ENCODE measurements at places on chromosomes 16 and 17. TPM values are rescaled to one million over a fixed set of nuclear protein-coding genes. Genes with fewer than 3 reads are reported as not detected.

DNA sequence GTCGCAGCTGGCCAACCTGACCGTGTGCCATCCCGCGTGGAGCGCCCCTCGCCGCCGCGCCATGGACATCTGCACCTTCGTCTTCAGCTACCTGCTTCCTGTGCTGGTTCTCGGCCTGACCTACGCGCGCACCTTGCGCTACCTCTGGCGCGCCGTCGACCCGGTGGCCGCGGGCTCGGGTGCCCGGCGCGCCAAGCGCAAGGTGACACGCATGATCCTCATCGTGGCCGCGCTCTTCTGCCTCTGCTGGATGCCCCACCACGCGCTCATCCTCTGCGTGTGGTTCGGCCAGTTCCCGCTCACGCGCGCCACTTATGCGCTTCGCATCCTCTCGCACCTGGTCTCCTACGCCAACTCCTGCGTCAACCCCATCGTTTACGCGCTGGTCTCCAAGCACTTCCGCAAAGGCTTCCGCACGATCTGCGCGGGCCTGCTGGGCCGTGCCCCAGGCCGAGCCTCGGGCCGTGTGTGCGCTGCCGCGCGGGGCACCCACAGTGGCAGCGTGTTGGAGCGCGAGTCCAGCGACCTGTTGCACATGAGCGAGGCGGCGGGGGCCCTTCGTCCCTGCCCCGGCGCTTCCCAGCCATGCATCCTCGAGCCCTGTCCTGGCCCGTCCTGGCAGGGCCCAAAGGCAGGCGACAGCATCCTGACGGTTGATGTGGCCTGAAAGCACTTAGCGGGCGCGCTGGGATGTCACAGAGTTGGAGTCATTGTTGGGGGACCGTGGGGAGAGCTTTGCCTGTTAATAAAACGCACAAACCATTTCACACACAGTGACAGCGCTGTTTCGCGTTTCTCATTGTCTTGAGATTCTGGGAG lies 2.0 kb upstream of the ZACN start:
- no peak for DNase-seq

DNA sequence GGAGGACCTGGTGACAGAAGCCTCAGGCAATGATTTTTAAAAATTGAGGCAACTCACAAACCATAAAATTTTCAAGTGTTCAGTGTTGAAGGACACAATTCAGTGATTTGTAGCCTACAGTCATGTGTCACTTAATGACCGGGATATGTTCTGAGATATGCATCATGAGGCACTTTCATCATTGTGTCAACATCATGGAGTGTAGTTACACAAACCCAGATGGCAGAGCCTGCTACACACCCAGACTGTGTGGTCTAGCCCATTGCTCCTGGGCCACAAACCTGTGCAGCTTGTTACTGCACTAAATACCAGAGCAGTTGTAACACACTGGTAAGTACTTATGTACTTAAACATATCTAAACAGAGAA lies 1.6 kb downstream of the PRSS41 start:
- DNase-seq = no peak

GRCh38 chr17:73142872-73143381 lies 21.9 kb upstream of the SSTR2 start:
- no peak for DNase-seq

- no peak for DNase-seq
These were observed 14.4 kb downstream of the SLC38A7 start for GRCh38 chr16:58670177-58670576.

Gene ANKS4B
- not detected for total RNA-seq

Gene KRTAP4-2
- total RNA-seq = not detected

Gene CCL23
- 6.0 TPM for total RNA-seq

Gene AANAT
- total RNA-seq = not detected

DNA sequence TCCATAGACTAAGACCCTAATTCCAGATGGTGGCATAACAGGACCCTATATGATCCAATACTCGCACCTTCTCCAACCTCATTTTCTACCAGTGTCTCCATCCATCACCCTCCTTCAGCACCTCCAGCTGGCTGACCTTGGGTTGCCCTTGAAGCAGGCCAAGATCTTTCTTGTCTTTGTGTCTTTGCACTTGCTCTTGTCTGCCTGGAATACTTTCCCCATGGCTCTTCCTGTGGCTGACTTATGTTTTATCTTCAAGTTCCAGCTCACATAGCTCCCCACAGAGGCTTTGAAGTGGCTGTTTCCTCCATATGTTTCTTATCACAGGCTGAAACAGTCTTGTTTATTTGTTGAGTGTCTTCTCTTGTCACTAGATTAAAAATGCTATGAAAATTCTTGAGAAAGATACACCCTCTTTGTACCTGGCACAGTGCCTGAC lies 29.6 kb upstream of the MMD start:
- no peak for DNase-seq

Data from omental fat pad (tissue), 4 donors.